Caco-2 (cell line): ENCODE measurements at places on chromosomes 12 and 14. TPM values are rescaled to one million over a fixed set of nuclear protein-coding genes. Genes with fewer than 3 reads are reported as not detected.

NEUROD4 gene
- total RNA-seq: not detected in 2 replicates

KRT85 gene
- total RNA-seq: not detected in 2 replicates

STXBP6 gene
- total RNA-seq: 32.2 and 35.7 TPM in 2 replicates

GLT8D2 gene
- 0.49 TPM in 1 of 2 replicates, not detected in the other for total RNA-seq

RNU4-1 gene
- 3,380 and 3,645 TPM in 2 replicates for total RNA-seq

FAM181A gene
- not detected in 2 replicates for total RNA-seq

LRRIQ1 gene
- total RNA-seq: not detected in 2 replicates

TXNDC16 gene
- total RNA-seq: 6.6 and 10.2 TPM in 2 replicates

RNASE4 gene
- 8.8 and 9.2 TPM in 2 replicates for total RNA-seq

SDR9C7 gene
- not detected in 2 replicates for total RNA-seq

KRT6C gene
- not detected in 2 replicates for total RNA-seq

MMP17 gene
- 3.6 and 4.6 TPM in 2 replicates for total RNA-seq

GABARAPL1 gene
- 106 TPM in 2 replicates for total RNA-seq

TAS2R9 gene
- total RNA-seq: not detected in 2 replicates

TAS2R46 gene
- 2.3 and 3.8 TPM in 2 replicates for total RNA-seq

NFE2 gene
- total RNA-seq: 5.7 and 6.2 TPM in 2 replicates

BTBD7 gene
- 28.8 and 32.2 TPM in 2 replicates for total RNA-seq

IL31 gene
- not detected in 2 replicates for total RNA-seq

EML1 gene
- total RNA-seq: 5.9 and 7.2 TPM in 2 replicates

NID2 gene
- total RNA-seq: 9.5 and 10.8 TPM in 2 replicates

SLC2A14 gene
- 129 and 141 TPM in 2 replicates for total RNA-seq

TROAP gene
- total RNA-seq: 134 and 135 TPM in 2 replicates

MGP gene
- not detected in 2 replicates for total RNA-seq

KANSL2 gene
- 59.7 and 67.2 TPM in 2 replicates for total RNA-seq

DEPDC4 gene
- total RNA-seq: 3.9 and 4.9 TPM in 2 replicates

NKX2-1 gene
- total RNA-seq: 0.66 and 1.5 TPM in 2 replicates

CSRP2 gene
- total RNA-seq: 22.2 and 27.9 TPM in 2 replicates

PMEL gene
- total RNA-seq: 7.8 and 9.7 TPM in 2 replicates

ARHGDIB gene
- 15.9 and 21.1 TPM in 2 replicates for total RNA-seq

CCND2 gene
- 113 and 145 TPM in 2 replicates for total RNA-seq

SIX6 gene
- total RNA-seq: not detected in 2 replicates

MYF6 gene
- total RNA-seq: not detected in 2 replicates

MANSC4 gene
- not detected in 2 replicates for total RNA-seq

CHST11 gene
- 0.25 and 0.97 TPM in 2 replicates for total RNA-seq

ZNF140 gene
- 12.1 and 12.5 TPM in 2 replicates for total RNA-seq

CLEC1B gene
- not detected in 2 replicates for total RNA-seq

MARS1 gene
- total RNA-seq: 515 and 583 TPM in 2 replicates

EML5 gene
- total RNA-seq: 0.11 and 0.28 TPM in 2 replicates

NINJ2 gene
- 6.5 and 7.0 TPM in 2 replicates for total RNA-seq

MMP14 gene
- 57.2 and 62.9 TPM in 2 replicates for total RNA-seq

EPS8 gene
- 13.9 and 20.1 TPM in 2 replicates for total RNA-seq

POTEM gene
- total RNA-seq: not detected in 2 replicates

OTOGL gene
- total RNA-seq: 0.39 and 0.72 TPM in 2 replicates

AQP2 gene
- total RNA-seq: not detected in 2 replicates

SERPINA10 gene
- total RNA-seq: 5.6 and 7.3 TPM in 2 replicates

KLHL33 gene
- total RNA-seq: not detected in 2 replicates

RTL1 gene
- not detected in 2 replicates for total RNA-seq

SLC22A17 gene
- total RNA-seq: 3.1 and 3.7 TPM in 2 replicates

SLC24A4 gene
- not detected in 2 replicates for total RNA-seq
